CD4-positive, alpha-beta T cell treated with Interleukin-1 beta for 1 hour (primary cell): ENCODE measurements at places on chromosomes 1 and 21.

GRCh38 chr1:181134543-181135436 is 46.3 kb downstream of the IER5 start:
- DNase-seq = peak; percentile 47

DNA sequence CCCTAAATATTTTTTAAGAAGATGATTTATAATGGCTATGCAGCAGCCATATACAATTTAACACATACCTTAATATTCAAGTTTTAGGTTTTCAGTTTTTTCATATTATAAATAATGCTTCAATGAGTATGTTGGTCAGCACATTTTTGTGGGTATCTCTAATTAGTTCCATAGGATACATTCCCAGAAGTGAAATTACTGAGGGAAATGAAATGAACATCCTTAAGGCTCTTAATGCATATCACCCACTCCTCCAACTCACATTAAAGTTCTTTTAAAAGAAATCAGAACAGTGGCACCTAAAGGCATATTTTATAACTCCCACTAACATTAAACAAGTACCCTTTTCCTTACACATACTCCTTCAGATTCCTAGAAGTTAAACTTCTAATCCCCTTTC is 56.1 kb downstream of the EYA3 start:
- DNase-seq = no peak

DNA sequence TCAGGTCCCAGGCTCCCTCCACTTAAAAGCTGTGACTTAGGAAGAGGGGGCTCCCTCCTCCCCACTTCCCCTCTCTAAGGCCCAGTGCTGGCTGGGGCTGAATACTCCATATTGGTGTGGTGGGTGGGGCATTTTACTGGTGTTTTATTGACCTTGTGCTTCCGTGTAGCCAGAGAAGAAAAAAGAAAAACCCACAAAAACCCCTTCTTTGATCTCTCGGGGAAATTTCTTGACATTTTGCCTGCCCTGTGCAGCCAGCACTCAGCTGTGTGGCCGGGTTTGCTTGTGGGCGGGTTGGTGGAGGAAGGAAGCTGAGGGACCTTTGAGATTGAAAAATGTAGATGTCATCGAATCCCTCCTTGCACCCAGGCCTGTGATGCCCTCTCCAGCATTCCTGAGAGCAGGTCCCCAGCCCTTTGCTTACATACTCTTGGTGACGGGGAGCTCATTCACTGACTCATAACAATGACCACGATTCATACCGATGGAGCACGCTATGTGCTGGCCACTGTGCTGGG is 24.8 kb downstream of the TNFRSF8 start:
- DNase-seq = peak; percentile 70

DNA sequence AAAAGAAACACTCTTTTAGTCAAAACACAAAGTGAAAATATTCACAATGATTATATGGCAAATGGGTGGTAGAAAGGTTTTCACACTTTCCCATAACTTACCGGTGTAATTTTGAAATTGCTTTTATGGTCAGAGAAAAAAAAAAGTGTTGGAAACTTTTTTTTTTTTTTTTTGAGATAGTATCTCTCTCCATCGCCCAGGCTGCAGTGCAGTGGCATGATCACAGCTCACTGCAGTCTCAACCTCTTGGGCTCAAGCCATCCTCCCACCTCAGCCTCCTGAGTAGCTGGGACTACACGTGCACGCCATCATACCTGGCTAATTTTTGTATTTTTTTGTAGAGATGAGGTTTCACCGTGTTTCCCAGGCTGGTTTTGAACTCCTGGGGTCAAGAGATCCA is 3.3 kb downstream of the IFNGR2 start:
- DNase-seq = no peak

DNA sequence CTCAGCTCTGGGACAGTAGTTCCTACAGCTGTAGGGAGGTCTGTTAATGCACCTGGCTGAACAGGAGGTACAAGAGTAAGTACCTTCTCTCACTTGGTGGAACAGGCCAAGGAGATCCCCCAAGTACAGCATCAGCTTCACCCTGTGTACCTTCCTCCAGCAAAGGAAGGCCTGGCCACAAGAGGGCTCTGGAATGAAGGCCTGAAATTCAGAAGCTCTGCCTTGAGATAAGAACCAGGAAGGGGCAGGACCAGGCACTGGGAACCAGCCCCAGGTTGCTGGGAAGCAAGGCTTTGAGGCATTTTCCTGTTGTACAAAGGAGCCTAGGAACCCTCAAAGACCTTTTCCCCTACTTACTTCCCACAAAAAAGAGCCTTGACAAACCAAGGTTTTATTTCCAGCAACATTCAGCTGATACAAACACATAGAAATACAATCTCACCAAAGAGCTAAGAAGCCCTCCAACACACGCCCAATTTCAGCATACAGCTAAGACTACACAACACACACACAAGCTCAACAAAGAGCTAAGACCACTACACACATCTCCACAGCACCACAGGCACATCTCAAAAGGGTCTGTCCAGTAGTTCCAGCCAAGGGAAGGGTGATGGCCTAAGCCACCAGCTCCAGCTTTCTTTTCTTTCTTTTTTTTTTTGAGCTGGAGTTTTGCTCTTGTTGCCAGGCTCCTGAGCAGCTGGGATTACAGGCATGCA is 23.5 kb downstream of the F11R start:
- peak; percentile 60 for DNase-seq

DNA sequence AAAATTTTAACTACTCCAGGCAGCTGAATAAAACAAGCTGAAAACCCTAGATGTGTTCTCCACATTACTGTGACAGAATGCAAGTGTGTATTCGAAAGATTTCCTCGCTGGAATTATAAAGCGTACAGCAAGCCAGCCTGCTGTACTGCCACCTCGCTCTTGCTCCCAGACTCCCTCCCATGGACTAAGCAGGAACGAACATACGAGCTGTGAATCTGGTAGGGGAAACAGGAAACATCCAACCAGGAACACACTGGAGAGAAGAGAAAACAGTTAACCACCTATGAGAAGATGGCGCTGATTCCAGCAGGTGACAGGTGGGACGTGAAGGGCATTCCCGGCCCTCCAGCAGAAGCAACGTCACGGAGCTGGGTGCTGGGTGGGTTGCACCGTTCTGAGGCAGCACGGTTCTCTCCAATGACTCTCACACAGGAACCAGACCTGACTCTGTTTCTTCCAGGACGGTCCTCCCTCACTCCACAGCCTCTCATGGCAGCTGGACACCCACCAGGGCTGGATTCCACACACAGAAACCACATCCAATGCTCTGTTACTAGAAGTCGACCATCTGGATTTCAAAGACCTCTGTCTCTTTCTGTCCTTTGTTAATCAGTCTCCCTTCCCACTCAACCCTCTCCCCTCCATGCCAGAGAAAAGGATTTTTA is 219.2 kb downstream of the RERE start:
- DNase-seq = no peak

GRCh38 chr1:62727656-62728407 is 39.6 kb upstream of the DOCK7 start:
- no peak for DNase-seq

DNA sequence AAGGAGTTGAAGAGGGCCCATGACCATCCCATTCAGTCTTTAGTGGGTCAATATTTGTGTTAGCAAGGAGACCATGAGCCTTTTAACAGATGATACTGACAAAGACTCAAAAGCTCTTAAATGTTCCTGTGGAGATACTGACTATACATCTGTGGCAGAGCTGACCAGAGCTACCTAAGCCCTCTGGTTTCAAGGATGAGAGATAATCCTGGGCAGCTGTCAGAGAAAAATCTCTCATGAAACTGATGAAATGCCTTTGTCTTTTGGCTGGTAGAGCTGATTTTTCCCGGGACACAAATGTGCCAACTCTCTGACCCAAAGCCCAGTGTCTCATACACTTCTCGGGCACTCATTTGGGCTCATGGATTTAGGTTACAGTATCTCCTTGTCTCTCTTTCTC is 100.9 kb downstream of the XCL2 start:
- DNase-seq = no peak

GRCh38 chr1:8002921-8003320 is 23.2 kb downstream of the ERRFI1 start:
- DNase-seq = no peak

DNA sequence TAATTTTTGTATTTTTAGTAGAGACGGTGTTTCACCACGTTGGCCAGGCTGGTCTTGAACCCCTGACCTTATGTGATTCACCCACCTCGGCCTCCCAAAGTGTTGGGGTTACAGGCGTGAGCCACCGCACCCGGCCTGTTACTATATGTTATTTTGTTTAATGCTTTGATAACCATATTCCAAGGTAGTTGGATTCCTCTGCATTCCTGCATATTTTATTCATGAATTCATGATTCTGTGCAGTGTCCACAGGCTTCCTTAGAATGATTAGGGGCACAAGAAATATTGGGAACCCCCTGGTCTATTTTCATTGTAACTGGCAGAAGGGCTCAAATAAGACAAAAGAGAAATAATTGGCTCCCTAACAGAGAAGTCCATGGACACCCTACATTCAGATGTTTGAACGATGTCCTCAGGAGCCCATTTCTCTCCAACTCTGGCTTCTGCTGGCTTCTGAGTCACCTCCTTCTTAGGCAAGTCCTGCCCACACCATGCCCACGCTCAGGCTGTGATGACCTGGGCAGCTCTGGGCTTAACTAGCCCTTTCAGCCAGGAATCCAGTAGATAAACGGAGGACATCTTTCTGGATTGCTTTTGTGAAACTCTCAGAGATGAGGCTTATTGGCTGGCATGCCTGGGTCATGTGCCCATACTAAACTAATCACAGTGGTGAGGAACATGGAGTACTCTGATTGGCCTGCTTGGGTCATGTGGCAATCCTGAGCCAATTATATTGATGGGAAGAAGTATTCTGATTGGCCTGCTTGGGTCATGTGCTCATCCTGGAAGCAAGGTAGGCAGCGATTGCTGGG is 32.6 kb downstream of the TNFRSF8 start:
- DNase-seq = no peak
